MCF 10A (cell line): ENCODE measurements at places on chromosomes 6 and 20. TPM values are rescaled to one million over a fixed set of nuclear protein-coding genes. Genes with fewer than 3 reads are reported as not detected.

- DNase-seq = no peak
Measured at GRCh38 chr6:128064540-128064895, 163.7 kb upstream of the THEMIS start.

GRCh38 chr20:24672886-24673677 lies 203.7 kb downstream of the SYNDIG1 start:
- DNase-seq = peak; percentile 72

DNA sequence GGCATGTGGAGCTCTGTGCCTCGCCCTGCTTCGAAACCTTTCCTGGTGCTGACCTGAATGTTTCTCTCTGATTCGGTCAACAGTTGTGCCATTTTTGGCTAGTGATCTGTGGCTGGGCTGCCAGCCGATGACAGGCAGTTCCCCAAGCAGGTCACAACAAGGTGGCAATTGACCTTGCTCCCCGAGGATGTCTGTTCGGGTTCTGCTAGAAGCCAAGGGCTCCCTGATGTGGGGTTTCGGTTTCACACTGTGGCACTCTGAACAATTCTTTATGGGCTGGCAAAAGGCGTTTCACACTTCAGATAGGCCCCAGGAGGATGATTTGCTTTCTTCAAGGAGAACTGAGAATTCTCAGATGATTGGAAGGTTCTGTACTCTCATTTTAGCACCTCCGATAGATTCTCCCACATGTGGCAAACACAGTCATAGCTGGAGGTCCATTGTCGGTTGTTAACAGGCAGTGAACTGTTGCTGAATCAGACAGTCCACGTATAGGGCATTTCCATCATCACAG lies 135.6 kb downstream of the SLC24A3 start:
- DNase-seq = no peak

DNA sequence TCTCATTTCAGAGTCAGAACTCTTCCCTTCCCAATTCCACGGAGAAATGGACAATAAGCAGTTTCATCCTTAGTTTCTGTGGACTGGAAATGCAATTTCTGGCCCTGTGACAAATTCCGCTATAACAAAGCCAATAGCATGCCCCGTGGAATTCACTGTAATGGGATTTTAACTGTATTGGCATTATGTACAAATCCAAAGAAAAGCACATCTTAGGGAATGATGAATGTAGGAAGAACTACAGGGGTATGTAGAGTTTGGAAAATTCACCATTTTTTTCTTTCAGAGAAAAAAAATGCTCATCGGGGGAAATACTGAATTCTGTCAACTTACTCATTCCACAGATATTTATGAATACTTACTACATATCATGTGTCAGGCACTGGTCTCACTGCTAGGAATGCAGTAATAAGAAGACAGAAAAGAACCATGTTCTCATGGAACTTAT lies 43.5 kb downstream of the KIF6 start:
- DNase-seq = no peak

GRCh38 chr6:35096129-35096862 lies 44.8 kb downstream of the TCP11 start:
- peak; percentile 76 for DNase-seq

DNA sequence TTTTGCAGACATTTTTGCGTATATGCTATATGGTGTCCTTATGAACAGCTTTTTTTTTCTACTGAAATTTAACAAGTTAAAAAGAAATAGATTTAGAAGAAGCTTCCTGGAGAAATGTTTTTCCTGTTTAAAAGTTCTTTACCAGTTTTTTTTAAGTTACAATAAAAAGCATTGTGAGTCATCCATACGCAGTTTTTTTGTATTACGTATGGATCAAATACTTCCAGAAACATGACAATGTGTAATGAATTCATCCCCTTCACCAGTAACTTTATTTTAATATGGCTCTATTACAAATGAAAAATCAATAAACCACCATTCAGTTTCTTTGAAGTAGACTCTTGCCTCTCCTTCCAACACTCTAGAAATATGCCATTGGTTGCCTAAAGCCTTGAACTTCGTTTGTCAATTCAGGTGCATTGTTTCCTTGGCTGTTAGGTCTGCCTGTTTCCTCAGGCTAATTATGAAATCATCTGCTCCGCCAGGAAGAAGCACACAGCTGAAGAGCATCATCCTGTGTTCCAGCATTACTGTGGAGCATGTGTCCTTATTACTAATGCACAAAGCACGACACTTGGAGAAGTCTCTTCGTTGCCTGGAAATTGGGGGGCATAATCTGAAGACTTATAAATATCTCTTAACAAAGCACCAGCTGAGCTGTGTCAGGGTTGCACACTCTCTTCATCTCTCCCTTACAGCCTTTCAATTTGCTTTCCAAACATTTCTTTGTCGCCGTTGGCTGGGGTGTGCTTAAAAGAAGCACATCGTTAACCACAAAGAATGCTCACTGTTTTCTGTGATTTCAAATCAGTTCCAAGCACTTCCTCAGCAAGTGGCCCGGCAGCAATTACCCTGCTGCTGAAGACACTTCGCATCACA lies 9.6 kb downstream of the MOXD1 start:
- DNase-seq = peak; percentile 68

GRCh38 chr6:7154341-7155139 lies 46.8 kb downstream of the RREB1 start:
- DNase-seq = no peak

DNA sequence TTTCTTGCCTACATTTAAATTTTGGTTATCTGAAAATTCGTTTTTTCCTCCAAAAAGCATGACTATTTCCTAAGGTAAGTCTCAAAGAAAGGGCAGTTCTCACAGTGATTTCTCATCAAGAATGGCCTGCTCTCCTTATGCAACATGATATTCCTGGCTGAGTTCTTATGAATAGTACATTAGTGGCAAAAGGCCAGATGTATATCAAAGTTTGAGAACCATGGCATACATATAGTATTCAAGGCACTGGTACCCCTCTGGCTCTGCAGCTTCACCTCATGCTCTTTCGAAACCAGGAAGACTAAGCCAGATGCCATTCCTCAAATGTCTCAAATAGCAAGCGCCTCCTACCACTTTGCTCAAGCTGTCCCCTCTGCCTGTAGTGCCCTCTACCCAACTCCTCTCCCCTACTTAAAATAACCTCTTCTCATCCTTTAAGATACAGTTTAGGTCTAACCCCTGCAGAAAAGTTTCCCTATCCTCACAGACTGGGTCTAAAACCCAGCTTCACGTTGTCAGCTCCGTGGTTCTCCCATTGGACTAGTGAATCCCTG lies 280.3 kb downstream of the HACE1 start:
- peak; percentile 48 for DNase-seq

GRCh38 chr6:15384901-15385300 lies 139.0 kb downstream of the JARID2 start:
- no peak for DNase-seq

- DNase-seq = peak; percentile 75
Measured at GRCh38 chr6:42352856-42353564, 98.7 kb downstream of the TRERF1 start.

GRCh38 chr20:4082406-4083097 lies 67.2 kb upstream of the RNF24 start:
- no peak for DNase-seq

GRCh38 chr6:44778513-44778912 lies 391.0 kb downstream of the CDC5L start:
- DNase-seq = no peak

DNA sequence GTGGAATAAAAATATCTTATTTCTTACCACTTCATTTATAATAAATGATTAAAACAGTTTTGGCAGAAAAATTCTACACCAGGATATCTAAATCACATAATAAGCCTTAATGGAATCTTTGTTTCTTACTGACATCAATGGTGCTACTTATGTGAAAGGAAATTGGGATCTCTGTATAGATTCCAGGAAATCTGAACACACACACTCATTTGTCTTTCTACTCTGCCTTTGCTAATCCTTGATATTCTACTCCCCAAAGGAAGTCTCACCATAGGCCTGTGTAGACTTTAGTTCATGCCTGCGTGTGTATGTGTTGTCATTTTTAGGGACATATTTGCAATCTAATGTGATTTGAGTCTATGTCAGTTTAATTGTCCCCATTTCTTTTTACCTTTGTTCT lies 7.9 kb downstream of the ADGRB3 start:
- DNase-seq = no peak

- DNase-seq = no peak
Measured at GRCh38 chr6:134512981-134513391, 195.1 kb upstream of the SGK1 start.

DNA sequence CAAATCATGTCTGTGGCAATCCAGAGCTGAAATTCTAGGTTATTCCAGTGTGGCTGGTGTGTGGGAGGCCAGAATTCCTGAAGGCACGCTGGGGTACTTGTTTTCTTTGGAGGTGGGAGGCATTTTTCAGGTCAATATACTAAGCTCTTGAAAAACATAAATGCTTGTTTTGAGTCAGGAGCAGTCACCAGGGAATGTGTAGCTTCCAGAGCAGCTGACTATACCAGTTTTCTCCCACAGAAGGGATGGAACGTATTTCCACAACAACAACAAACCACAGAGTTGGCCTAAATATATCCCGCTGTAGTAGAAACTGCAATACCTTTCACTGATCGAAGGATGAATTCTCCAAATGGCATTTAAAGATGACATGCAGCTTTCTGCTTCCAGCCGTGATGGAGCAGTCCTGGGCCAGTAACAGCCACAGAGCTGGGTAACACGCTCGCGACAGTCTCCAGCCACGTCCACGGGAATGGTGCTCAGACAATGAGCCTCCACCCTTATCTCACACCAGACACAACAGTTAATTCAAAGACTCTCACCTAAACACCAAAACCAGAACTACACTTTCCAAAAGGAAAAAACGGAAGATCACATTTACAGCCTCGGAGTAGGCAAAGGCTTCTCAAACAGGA lies 23.2 kb downstream of the CHRNA4 start:
- DNase-seq = no peak

DNA sequence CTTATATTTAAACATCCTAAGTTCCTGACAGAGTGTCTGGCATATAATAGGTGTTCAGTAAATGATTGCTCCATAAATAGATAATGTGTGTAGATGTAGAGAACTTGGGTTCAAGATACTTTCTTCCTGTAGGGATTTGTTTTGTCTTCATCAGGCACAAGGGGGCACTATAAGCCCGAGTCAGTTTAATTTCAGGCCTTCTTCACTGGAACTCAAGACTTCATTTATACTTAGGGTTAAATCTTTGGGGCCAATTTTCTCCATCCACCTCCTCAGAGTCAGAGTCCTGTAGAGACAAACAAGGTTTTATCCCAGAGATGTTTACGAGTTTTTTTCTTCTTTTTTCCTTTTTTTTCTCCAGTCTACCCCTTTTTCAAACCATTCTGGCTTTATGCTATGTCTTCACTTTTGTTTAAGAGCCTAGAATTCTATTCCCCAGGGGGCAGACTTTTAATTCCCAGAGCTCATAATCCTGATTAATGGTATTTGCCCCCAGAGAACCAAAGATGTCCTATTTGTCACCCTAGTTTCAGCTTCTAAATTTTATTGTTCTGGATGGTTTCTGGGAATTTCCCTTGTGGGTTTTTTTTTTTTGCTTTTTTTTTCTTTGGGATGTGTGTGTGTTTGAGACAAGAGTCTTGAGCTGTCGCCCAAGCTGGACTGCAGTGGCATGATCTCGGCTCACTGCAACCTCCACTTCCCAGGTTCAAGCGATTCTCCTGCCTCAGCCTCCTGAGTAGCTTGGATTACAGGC lies 88.4 kb downstream of the HFE start:
- DNase-seq = peak; percentile 82

DNA sequence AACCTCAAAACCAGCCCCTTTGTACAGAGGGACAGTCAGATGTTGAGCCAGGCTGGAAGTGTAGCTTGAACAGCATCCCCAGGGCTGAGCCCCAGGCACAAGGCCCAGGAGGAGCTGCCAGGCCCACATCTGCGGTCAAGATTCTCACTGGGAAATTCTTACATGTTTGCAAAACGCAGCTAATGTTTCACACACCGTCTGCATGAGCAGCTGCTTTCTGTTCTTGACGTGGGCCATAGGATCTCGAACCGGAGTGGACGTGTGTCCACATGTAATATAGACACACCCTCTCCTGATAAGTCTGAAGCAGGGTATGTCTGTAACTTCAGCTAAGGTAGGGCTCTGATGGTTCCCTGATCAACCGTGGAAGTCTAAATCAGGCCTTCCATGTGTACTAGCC lies 41.3 kb upstream of the TRAF3IP2 start:
- DNase-seq = no peak

DNA sequence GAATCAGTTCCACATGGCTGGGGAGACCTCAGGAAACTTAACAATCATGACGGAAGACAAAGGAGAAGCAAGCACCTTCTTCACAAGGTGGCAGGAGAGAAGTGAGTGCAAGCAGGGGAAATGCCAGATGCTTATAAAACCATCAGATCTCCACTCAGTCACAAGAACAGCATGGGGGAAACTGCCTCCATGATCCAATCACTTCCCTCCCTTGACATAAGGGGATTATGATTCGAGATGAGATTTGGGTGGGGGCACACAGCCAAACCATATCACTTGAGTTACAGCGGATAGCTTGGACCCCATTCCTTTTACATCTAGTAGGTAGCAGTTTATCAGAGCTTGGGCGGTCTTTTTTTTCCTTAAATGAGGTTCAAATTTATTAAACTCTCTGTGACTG lies 19.1 kb downstream of the AFDN start:
- DNase-seq = no peak

- no peak for DNase-seq
Measured at GRCh38 chr6:133502441-133503335, 261.5 kb downstream of the EYA4 start.

DNA sequence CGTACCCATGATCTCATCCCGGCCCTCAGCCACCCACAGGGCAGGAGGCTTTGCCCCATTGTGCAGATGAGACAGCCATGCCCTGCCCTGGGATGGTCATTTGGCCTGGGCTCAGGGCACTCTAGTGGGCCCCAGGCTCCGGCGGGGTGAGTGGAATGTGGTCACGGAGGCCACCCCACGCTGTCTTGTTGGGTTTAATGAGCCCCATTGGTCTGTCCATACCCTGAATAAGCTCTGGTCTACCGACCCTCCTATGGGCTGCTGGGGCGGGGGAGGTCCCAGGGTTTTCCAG lies 50.6 kb downstream of the FGD2 start:
- no peak for DNase-seq

GRCh38 chr6:12582421-12583110 lies 134.0 kb upstream of the PHACTR1 start:
- no peak for DNase-seq

GRCh38 chr20:13142143-13142542 lies 78.9 kb upstream of the ISM1 start:
- DNase-seq = no peak

GRCh38 chr20:23399568-23400241 lies 21.6 kb downstream of the NAPB start:
- no peak for DNase-seq

- peak; percentile 24 for DNase-seq
Measured at GRCh38 chr20:60123652-60124051, 165.4 kb downstream of the CDH26 start.

GRCh38 chr6:54248319-54248718 lies 59.9 kb upstream of the TINAG start:
- no peak for DNase-seq

GRCh38 chr6:149373511-149373910 lies 26.6 kb upstream of the SUMO4 start:
- DNase-seq = no peak

GRCh38 chr6:34055223-34055933 lies 90.5 kb downstream of the GRM4 start:
- peak; percentile 60 for DNase-seq

Gene TTLL9
- 0.19 TPM in 1 of 2 replicates, not detected in the other for total RNA-seq

Gene UBE2J1
- total RNA-seq = 39.0 and 40.0 TPM in 2 replicates

Gene GSTA1
- total RNA-seq = not detected in 2 replicates

Gene OARD1
- 28.0 and 35.2 TPM in 2 replicates for total RNA-seq

Gene AVP
- not detected in 2 replicates for total RNA-seq

Gene DNAJC5
- 38.1 and 45.0 TPM in 2 replicates for total RNA-seq

Gene VSTM2L
- 15.6 and 16.4 TPM in 2 replicates for total RNA-seq

Gene TGM3
- total RNA-seq = not detected in 2 replicates

Gene KCNB1
- 2.8 and 3.0 TPM in 2 replicates for total RNA-seq
